Foreskin melanocyte (primary cell): ENCODE measurements at places on chromosomes 11 and 22.

DNA sequence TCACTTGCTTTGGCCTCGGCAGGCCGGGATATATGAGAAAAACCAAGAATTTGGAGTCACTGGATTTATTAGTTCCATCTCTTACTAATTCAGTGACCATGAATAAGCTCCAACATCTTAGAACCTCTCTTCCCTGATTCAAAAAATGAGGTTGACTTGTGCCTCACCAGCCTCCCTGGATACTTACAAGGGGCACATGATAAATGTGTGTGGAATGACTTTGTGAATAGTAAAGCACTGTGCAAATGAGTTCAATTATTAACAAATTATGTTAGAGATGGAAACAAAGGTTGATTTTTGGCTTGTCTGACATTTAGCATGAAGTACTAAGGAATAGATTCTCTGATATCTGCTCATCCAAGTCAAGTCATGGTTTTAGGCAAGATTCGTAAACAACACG is 104.1 kb downstream of the TRIM44 start:
- DNase-seq: no peak

GRCh38 chr11:68757711-68758110 is 6.4 kb upstream of the TESMIN start:
- DNase-seq: no peak

GRCh38 chr22:36405671-36406538 is 18.1 kb upstream of the MYH9 start:
- no peak for DNase-seq

- DNase-seq: peak; percentile 49
These were observed 747 bp downstream of the NXF1 start for GRCh38 chr11:62804310-62805075.

DNA sequence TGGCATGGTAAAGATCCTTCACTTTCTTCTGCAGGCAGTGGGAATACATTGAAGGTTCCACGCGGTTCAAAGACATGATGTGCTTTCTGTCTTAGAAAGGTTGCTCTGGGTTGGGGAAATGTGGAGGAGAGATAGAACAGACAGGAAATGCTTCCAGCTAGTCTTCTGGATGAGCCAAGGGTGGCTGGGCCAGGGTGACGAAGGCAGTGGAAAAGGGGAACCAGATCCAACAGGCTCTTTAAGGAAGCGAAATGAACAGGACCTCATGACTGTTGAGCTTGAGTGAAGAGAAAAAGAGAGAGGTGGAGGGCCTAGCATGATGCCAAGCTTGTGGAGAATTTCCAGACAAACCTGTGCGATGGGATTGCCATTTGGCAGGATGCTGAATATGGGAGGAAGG is 56.4 kb upstream of the LMO1 start:
- no peak for DNase-seq

GRCh38 chr11:31825838-31826484 is 14.8 kb upstream of the PAX6 start:
- DNase-seq: no peak

- no peak for DNase-seq
These were observed 41.1 kb downstream of the BMAL1 start for GRCh38 chr11:13318498-13319295.

DNA sequence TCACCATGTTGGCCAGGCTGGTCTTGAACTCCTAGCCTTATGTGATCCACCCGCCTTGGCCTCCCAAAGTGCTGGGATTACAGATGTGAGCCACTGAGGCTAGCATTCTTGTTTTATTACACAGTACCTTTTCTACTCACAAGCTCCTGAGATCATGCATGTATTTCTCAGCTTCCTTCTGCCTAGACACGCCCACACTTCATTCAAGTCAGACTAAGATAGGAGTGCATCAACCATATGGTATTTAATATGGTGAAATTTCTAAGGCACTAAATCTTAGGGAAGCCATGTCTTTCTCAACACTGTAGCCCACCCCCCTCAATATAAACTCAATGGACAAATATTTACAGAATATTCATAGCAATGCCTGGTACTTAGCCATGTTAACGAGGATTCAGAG is 62.1 kb downstream of the SLC25A17 start:
- DNase-seq: no peak

DNA sequence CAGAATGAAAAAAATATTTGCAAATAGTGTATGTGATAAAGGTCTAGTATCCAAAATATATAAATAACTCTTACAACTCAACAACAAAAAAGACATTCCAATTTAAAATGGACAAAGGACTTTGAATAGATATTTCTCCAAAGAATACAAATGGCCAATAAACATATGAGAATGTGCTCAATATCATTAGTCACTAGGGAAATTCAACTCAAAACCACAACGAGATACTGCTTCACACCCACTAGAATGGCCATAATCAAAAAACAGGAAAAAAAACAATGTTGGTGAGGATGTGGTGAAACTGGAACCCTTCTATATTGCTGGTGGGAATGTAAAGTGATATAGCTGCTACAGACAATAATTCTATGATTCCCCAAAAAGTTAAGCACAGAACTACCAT is 38.6 kb upstream of the RPS13 start:
- DNase-seq: no peak

GRCh38 chr22:22045571-22046335 is 63.2 kb upstream of the TOP3B start:
- DNase-seq: no peak

- DNase-seq: no peak
These were observed 567.6 kb downstream of the BRD1 start for GRCh38 chr22:49259839-49260615.

DNA sequence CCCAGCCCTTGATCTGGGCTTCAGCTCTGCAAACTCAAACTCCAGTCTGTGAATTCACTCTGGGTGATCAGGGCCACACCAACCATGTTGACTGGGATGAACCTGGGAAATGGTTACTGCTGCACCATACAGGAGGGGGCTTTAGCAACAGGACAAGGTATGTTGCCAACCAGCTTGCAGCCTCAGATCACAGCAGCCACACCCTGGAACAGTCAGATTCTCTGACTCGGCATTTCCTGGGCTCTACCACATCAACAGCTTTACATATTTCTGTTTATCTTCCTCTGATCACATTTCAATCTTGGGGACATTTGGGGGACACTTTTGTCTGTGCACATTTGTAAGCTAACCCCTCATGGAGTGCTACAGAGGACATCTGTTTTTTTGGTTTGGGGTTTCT is 267.0 kb upstream of the NCAM1 start:
- no peak for DNase-seq

DNA sequence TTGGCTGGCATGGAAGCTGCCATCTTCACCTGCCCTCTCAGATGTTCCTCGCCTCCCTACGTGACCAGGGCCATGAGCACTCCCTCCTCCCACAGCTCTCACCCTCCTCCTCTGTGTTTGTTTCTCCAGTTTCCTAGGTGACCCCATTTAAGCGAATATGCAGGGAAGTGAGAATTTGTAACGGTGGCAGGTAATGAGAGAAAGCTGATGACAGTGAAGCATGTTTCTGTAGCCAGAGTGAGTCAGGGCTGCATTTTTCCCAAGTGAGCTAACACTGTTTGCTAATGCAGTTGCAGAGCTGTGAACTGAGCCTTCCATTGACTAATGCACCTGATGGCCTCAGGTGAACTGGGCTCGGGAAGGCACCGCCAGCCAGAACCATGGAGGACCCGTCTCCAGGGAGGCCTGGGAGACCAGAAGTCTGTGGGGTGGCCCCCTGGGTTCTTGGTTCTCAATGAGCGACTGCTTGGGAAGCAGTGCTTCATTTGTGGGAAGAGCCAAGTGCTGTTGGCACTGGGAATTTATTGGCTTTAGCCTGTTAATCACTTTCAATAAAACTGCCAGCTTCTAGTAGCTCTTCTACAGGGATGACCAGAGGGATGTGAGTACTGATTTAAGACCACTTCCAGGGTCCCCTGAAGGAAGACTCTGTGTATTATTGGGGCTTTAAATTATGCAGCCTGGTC is 64.5 kb downstream of the BARX2 start:
- DNase-seq: no peak

- no peak for DNase-seq
These were observed 23.9 kb upstream of the TSPAN18 start for GRCh38 chr11:44702889-44703288.

DNA sequence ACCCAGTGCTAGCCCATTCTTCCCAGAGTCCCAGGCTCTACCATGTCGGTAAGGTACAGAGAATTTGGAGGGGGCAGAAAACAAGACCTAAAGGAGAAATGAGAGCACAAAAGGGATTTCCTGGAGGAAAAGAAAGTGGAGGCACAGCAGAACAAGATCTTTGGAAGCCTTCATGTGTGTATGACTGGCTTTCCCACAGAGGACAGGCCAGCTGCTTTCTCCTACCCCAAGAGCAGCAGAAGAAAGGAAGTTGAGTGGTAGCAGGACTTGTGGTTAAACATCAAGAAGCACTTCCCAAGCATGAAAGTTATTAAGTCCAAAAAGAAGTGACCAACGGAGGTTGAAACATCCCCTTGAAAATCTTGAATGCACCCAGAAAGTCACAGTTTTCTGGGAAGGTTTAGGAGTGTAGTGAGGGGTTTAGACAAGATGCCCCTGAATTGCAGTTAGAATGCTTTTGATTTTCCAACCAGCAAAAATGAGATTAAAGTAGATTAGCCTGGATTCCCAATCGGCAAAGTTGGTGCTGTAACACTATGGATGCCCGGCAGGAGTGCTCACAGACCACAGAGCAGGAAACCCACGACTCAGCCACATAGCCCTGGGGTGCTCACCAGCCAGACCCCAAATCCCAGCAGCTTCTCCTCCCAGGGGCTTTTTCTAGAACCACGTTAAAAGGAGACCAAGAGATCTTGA is 608 bp downstream of the TMPRSS13 start:
- DNase-seq: no peak

DNA sequence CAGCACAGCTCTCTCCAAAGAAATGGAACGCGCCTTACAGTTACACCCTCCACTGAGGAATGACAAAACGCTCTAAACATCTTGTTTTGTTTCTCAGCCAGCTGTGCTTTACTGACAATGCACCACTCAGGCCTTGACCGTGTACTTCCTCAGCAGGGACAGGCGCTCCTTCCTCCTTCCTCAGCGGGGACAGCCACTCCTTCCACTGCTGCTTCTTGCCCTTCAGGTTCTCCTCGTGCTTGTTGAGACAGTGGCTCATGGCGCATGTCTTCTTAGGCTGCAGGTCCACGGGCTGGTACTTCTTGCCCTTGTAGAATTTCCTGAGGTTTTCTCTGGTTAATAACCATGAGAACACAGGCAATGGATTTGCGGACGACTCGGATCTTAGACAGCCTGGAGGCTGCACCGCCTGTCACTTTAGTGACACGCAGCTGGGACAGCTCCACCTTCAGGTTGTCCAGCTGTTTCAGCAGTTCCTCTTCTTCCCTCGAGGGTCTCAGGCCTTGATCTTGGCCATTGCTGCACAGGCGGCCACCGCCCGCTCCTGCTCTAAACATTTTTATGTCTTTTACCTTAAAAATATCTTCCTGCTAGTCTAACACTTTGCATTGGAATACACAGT is 613.8 kb downstream of the BRD1 start:
- no peak for DNase-seq

- no peak for DNase-seq
These were observed 21.5 kb downstream of the NUP98 start for GRCh38 chr11:3775736-3776406.

GRCh38 chr11:16778876-16779275 is 40.4 kb downstream of the C11orf58 start:
- no peak for DNase-seq

- DNase-seq: no peak
These were observed 17.7 kb downstream of the CBL start for GRCh38 chr11:119223856-119224255.

GRCh38 chr11:34298871-34299270 is 58.9 kb downstream of the ABTB2 start:
- no peak for DNase-seq

DNA sequence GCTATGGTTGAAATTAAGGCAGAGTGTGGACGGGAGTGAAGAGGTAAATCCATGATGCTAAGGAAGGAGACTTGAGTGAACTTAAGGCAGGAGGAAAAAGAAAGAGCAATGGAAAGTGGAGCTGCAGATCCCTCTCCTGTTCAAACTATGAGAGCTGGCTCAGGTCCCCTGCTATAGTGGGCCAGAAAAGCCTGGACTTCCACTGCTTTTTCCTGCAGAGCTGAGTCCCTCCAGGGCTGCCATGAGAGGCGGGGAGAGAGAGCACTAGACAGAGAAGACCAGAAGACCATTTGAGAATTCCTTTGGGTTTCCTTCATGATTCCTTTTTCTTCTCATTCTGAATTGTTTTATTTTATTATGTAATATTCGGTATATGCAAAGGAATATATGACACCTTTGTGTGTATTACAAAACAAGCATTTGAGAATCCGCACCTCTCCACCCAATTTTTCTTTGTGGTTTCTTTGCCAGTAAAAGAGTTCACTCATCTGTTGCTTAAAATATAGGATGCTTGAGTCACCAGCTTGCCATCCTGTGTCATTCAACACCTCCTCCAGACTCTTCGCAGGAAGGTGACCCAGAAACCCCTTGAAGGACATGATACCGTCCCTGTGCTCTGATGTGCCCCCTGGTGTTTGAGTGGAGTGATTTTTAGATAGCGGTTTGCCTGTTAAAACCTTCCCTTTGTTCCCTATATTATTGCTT is 24.4 kb downstream of the SREBF2 start:
- peak; percentile 38 for DNase-seq

- DNase-seq: no peak
These were observed 52.0 kb downstream of the CASP12 start for GRCh38 chr11:104846216-104846615.

- no peak for DNase-seq
These were observed 35.9 kb downstream of the MMP27 start for GRCh38 chr11:102669664-102670063.

DNA sequence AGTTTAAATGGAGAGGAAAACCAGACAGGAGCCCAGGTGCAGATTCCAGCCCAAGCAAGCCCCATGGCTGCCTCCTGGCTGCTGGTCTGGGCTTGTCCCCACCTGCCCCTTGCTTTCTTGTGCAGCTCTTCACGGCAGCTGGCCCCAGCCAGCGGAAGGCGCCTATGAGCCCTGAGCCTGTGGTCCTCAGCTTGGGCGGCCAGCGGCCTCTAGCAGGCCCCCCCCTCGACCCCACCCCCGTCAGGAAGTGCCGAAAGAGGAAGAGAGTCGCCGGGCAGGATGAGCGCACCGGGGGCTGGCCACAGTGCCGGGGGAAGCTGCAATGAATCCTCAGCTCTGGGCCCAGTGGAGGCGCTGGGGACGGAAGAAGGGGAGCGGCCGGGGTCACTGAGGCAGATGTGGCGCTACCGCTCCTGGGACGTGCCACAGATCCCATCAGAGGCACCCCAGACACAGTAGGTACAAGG is 2.1 kb upstream of the DGKZ start:
- DNase-seq: no peak

GRCh38 chr11:20367313-20367948 is 3.9 kb downstream of the HTATIP2 start:
- peak; percentile 84 for DNase-seq

- DNase-seq: no peak
These were observed 14.1 kb downstream of the WT1 start for GRCh38 chr11:32420937-32421901.

- no peak for DNase-seq
These were observed 6.3 kb downstream of the NRIP3 start for GRCh38 chr11:8997451-8997850.

GRCh38 chr11:69245041-69245440 is 48.9 kb upstream of the MYEOV start:
- no peak for DNase-seq
